Activated T-cell treated with anti-CD3 and anti-CD28 coated beads, Interleukin-2, amount 50 U/mL, for 72 hours (primary cell): ENCODE measurements at places on chromosomes 2 and 18. TPM values are rescaled to one million over a fixed set of nuclear protein-coding genes. Genes with fewer than 3 reads are reported as not detected.
A peak's percentile ranks its signal among the peaks of the same experiment; 100 is the strongest.

TCF4 gene
- total RNA-seq, result 2.4 TPM

TEKT4 gene
- not detected for total RNA-seq

TSHZ1 gene
- total RNA-seq, result 18.1 TPM

GRCh38 chr2:64837925-64838641 lies 151.1 kb upstream of the SLC1A4 start:
- DNase-seq, result no peak
- peaks cover 18% of the 10 kb centered on the region for H3K4me1 ChIP-seq
- peaks cover 17% of the 10 kb centered on the region for H3K27me3 ChIP-seq

GRCh38 chr2:109295781-109296117 lies 166.7 kb downstream of the SH3RF3 start:
- no peaks in the 10 kb centered on the region for H3K4me1 ChIP-seq
- H3K27ac ChIP-seq, result no peak overlapping the region
- no peaks in the 10 kb centered on the region for H3K27me3 ChIP-seq
- H3K4me3 ChIP-seq, result no peak overlapping the region

DNA sequence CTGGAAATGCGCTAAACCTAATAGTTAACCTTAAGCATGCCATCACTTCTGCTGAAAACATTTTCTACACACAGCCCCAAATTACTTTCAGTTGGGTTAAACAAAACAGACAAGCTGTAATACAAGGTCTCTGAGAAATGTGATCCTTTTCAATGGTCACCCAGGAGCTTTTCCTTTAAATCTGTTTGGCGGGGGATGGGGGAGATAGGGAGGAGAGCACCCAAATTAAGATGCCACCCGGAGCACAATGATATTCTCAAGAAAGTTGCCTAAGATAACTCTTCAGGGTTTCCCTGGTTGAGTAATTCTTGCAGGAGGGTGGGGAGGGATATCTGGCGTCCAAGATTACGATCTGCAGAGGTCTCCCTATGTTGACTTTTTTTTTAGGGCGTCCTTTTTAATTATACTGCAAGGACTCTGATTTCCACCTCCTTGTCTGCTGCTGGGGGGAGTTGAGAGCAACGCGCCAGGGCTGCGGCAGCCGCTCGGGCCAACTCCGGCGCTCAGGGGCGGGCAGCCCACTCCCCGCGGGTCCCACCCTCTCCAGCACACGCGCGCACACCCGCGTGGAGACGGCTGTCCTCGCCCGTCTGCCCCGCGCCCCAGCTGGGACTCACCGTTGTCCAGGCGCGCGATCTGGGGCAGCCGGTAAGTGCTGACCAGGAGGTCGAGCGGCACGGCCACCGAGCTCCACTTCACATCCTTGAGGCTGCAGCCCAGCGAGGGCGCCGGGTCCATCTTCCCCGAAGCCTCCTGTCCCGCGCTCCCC lies 807 bp downstream of the GAREM1 start:
- H3K36me3 ChIP-seq, result no peaks in the 10 kb centered on the region
- peaks cover 18% of the 10 kb centered on the region for H3K4me1 ChIP-seq
- DNase-seq, result peak; percentile 12
- H3K27me3 ChIP-seq, result peaks cover 69% of the 10 kb centered on the region

- H3K27ac ChIP-seq, result no peak overlapping the region
- no peaks in the 10 kb centered on the region for H3K36me3 ChIP-seq
- H3K27me3 ChIP-seq, result no peaks in the 10 kb centered on the region
- H3K4me3 ChIP-seq, result no peak overlapping the region
- no peak for DNase-seq
- H3K4me1 ChIP-seq, result no peaks in the 10 kb centered on the region
Measured at GRCh38 chr2:58137221-58137620, 90.6 kb downstream of the VRK2 start.

- no peak for DNase-seq
- no peaks in the 10 kb centered on the region for H3K36me3 ChIP-seq
- no peak overlapping the region for H3K4me3 ChIP-seq
- H3K27me3 ChIP-seq, result no peaks in the 10 kb centered on the region
- no peak overlapping the region for H3K27ac ChIP-seq
Measured at GRCh38 chr2:59770651-59771050, 782.8 kb downstream of the BCL11A start.

GRCh38 chr2:113007250-113007649 lies 2.0 kb downstream of the IL36A start:
- no peaks in the 10 kb centered on the region for H3K36me3 ChIP-seq
- H3K27ac ChIP-seq, result no peak overlapping the region
- no peak overlapping the region for H3K4me3 ChIP-seq
- DNase-seq, result no peak
- H3K4me1 ChIP-seq, result peaks cover 7% of the 10 kb centered on the region

DNA sequence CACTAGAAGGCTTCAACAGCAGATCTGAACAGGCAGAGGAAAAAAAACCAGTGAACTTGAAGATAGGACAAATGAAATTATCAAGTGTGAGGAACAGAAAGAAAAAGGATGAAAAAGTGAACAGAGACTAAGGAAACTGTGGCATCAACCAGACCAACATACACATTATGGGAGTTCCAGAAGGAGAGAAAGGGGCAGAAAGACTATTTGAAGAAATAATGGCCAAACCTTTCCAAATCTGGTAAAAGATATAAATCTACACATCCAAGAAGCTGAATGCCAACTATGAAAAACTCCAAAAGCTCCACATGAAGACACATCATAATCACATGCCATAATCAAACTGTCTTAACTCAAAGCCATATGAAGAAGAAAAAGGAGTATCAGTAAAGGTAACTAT lies 79.8 kb downstream of the ROCK1 start:
- no peaks in the 10 kb centered on the region for H3K4me1 ChIP-seq
- H3K27ac ChIP-seq, result peak overlapping the region; percentile 1
- no peak for DNase-seq
- H3K27me3 ChIP-seq, result no peaks in the 10 kb centered on the region
- H3K36me3 ChIP-seq, result peaks cover 32% of the 10 kb centered on the region
- H3K4me3 ChIP-seq, result no peak overlapping the region

- DNase-seq, result no peak
- H3K36me3 ChIP-seq, result peaks cover 4% of the 10 kb centered on the region
- H3K4me3 ChIP-seq, result no peak overlapping the region
- H3K27ac ChIP-seq, result peak overlapping the region; percentile 10
Measured at GRCh38 chr2:200968735-200969134, 5.3 kb upstream of the ORC2 start.
